ENCODE measurements at places on chromosomes 6 and 20.

DNA sequence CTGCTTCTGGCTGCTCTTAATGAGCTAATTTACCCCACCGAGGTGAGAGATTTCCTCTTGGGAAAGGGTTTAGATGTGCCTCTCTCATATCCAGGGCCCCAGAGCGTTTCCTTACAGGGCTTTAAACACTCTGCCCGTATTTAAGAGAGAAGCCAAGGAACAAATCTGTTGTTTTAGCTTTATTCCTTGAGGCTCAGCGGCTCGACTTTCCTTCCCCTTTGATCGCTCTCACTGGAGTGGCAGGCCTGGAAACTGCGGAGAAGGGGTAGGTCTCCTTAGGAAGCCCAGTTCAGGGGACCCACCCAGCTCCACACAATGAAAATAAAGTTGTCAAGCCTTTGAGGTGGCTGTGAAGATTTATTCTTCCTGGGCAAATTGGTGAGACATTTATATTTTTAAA is 132.0 kb upstream of the JAG1 start:
- no peak for DNase-seq

- DNase-seq = no peak
Observed at GRCh38 chr20:4916971-4917881, 84.1 kb downstream of the SLC23A2 start.

DNA sequence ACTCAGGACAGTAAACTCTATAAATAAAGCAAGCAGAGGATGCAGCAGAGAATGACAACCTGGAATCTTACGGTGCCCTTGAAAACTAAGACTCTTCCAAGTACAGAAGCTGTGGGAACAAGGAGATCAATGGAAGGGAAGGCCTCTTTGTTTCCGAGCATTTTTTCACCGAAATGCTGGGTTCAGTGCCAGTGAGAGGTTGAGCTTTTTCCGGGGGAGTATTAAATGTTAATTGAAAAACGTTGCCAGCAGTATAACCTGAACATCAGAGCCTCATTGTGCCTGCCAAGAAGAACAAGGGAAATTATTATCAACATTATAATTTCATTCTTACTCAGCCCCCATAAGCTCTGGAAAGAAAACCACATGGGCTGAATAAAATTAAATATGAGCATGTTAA is 17.5 kb downstream of the OPRM1 start:
- DNase-seq = no peak

DNA sequence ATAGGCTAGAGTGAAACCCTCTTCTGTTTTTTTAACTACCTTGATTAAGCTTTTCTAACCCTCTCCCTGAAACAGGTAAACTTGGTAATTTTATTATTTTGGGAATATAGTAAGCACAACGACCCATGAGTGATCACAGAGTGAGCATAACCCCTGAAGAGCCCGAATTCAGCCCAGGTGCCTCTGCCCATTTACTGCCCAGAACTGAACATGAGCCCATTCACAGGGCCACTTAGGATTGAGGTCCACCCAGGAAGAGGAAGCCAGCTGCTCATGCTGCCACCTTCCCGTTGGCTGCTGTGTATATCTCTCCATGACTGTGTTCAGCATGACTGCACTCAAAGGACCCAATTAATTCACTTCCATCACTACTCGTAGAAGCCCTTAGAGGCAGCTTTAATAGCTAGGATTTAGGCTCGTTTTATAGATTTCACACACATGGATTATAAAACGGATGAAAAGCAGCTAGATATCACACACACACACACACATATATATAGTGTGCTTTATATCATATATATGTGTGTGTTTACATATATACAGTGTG is 8.3 kb upstream of the PDE10A start:
- no peak for DNase-seq

GRCh38 chr6:7254980-7255835 is 57.8 kb downstream of the SSR1 start:
- DNase-seq = no peak

- no peak for DNase-seq
Observed at GRCh38 chr6:137827977-137828810, 38.9 kb upstream of the TNFAIP3 start.

DNA sequence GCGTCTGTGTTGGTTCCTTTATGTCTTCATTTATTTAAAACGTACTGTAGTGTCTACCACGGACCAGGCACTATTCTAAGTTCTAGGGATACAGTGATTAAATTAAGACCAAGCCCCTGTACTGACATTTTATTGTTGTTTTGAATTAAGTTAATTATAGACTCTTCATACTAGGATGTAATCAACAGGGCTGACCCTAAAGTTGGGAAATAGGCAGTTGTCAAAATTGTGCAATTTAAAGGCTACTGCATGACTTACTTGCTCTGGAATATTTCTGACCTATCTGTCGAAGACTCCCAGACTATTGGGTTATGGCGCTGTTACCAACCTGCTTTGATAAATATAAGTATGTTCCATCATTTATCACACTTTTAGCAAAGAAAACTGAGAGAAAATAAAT is 6.7 kb downstream of the MYO6 start:
- no peak for DNase-seq

GRCh38 chr6:152136449-152136825 is 329.0 kb downstream of the ESR1 start:
- DNase-seq = no peak

- no peak for DNase-seq
Observed at GRCh38 chr6:24775520-24776058, 852 bp downstream of the GMNN start.

DNA sequence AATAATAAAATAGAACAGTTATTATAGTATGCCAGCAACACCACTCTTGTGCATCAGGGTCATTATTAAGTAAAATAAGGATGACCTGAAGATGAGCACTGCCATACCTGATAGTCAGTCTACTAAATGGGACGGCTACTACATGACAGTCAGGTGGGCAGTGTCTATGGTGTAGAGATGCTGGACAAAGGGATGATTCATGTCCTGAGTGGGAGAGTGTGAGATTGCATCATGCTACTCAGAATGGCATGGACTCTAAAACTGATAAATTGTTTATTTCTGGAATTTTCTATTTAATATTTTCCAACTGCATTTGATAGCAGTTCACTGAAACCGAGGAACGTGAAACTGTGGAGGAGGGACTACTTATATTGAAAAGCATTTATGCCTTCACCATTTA is 38.8 kb downstream of the SNX9 start:
- no peak for DNase-seq

DNA sequence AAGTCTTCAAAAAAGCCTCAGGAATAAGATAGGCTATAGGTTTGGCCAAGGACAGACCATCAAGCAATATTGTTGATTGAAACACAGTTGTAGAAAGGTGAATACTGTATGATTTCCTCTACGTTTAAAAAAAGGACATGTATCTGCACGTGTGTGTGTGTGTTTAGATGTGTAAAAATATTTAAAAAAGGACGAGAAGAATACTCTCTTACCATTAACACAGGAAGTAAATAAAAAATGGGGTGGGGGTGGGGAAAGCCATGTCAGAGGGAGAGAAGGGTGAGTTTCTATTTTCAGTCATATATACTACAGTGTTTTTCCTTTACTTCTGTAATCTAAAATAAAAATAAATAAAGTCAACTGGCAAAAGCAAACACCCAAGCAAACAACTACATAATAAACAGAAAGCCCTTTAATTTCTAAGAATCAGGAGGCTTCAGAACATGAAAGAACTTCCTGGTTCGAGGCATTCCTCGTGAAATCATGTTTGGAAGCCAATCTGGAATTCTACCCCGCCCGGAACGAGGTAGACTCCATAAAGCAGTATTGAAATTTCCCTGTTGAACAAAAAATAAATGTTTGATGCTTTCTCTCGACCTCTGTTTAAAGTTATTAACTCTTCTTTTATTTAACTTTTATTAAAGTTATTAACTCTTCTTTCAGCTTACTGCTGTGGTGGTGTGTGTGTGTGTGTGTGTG is 158.1 kb upstream of the ZNF217 start:
- DNase-seq = no peak

DNA sequence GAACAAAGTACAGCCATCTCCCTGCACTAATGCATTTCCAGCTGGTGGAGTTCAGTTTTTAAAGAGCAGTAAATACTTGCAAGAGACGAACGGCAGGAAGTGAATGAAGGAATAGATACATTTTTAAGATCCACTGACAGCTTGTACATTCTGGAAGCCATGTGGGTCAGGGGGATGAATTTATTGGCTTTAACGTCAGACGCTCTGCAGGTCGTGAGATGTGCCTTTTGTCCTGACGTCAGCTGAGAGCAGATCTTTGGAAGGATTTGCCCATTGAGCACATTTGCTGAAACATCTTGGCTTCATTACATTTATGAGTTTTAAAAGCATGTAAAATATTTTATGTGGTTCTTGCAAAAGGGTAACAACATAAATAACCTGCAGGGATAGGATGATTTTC is 29.5 kb upstream of the SALL4 start:
- no peak for DNase-seq

GRCh38 chr20:11891077-11891775 is 26.5 kb upstream of the BTBD3 start:
- DNase-seq = peak; percentile 9

- no peak for DNase-seq
Observed at GRCh38 chr6:134267917-134268361, 50.0 kb downstream of the SGK1 start.
